Left cardiac atrium (tissue), 4 donors: ENCODE measurements at places on chromosomes 2 and 18. TPM values are rescaled to one million over a fixed set of nuclear protein-coding genes. Genes with fewer than 3 reads are reported as not detected.
A peak's percentile ranks its signal among the peaks of the same experiment; 100 is the strongest.

Gene ATP5F1A
- 1,001 TPM for total RNA-seq

- DNase-seq = no peak
Observed at GRCh38 chr2:226818930-226819329, 16.9 kb upstream of the RHBDD1 start.

Gene THSD7B
- 0.16 TPM for total RNA-seq

Gene SERPINB11
- not detected for total RNA-seq

DNA sequence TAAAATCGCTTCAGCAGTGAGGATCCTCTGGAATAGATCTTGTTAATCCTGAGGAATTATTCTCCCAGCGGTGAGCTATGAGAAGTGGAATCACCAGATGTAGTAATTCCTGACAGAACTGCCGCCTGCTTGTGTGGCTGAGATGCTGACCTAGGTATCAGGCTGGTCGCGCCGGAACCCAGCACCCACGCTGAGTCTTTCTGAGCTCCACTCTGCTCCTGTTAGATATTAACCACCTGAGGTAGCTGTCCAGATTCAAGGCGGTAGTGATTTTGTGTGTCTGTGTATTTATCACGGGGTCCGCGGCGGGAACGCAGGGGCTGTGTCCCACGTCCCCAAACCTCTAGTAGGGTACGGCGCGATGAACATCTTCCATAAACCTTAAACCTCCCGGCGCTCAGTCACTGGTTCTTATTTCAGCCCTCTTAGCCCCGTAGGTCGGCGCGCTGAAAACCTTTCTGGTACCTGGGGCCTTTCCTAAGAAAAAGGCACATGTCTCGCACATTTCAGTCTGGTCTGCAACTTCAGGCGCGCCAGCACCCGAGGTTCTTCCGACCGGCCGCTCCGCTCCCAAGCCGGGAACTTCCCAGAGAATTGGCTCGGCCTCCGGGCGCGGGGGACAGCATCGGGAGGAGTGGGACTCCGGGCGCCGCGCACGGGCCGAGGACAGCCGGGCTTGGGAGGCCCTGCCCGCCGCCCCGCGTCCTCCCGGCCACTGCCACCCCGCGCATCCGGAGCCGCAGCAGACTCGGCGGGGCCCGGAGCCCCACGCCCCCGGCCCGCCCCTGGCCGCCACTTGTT, 542 bp upstream of the CNNM3 start:
- no peak for DNase-seq

DNA sequence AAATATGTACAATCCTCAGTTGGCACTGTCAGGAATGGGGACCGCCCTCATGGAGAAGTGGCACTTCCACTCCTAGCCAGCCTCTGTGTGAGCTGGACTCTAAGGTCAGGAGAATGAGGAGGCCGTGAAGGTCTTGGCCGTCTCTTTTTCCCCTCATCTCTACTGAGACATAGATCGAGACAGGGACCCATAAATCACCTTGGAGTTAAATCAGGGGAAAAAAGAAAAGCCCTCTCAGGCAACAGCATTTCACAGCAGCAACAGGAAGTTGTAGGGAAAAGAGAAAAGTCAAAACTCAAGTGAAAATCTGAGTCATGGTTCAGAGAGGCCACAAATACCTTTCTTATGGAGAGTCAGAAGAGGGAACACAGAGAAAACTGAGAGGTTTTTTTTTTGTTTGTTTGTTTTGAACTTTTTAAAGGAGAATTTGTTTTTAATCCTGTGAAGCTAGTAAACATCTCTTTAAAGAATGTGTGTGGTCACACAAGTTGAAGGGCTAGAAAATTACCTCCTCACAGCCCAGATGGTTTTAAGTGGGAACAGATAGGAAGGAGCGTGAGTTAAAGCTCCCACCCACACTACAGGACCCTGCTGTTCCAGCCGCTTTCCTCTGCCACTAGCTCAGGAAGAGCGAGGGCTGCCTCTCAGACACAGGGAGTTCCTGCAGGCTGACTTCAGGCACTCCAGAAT, 30.6 kb upstream of the CYP1B1 start:
- DNase-seq = no peak

- DNase-seq = no peak
Observed at GRCh38 chr2:119681868-119682220, 2.8 kb downstream of the TMEM177 start.

DNA sequence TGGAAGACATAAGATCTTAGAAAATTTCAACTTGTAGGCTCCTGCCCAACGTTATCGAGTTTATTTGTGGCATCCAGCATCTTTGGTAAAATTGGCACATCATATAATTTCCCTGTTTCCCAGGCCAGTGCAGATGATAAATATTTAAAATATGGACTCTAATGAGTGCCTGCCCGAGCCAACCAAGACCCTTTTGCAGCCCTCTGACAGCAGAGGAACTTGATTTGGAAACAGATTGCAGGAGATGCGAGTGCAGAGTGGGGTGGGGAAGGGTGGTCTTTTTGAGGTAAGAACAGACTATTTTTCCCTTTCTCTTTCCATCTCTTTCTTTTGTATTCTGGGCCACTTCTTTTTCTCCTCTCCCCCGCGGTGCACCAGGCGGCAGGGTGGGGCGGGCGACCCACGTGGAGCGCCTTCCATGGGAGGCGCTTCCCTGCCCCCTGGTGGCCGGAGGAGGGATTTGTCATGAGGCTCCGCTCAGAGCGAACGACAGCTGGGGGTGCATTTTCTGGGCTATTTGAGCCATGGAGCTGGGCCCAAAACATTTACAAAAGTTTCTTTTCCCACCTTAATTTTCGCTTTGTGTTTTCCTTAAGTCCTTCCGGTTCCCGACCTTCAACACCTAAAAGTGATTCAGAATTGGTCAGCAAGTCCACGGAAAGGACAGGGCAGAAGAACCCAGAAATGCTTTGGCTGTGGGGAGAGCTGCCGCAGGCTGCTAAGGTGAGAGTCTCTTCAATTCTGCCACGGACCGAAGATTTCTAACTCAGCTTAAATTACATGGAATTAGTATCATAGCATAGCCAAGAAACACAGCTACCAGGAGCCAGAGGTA, 32.7 kb downstream of the LPIN1 start:
- peak; percentile 86 for DNase-seq

Gene DIPK1C
- 1.5 TPM for total RNA-seq

DNA sequence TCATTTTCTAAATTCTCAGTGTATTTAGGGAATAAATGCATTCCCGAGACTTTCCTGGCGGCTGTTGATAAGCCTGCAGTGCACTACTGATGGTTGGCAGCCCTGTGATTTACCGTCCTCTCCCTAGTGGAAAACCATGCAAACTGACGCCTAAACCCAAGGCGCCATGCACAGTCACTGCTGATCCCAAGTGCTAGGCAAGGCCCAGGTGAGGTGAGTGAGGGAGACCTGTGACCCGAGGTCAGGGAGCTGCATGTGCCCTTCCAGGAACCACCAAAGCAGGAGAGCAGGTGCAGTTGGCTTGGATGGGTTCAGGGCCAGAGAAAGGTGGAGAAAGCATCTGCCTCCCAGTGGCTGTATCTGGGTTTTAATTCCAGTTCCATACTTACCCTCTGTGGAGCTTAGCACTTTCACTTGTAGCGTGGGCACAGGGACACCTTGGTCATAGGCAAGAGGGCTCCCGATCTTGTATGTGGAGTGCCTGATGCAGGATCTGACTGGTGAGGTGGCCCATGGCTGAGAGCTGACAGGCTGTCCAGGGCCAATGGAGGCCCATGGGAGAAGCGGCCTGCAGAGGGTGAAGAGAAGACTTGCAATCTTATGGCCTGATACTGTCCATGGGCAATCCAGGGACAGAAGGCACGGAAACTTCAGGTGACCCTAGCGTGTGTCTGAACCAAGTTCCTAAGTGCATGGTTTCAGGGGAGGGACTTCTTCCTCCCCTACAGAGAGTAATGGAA, 131.3 kb downstream of the SH3RF3 start:
- peak; percentile 4 for DNase-seq

GRCh38 chr2:148603562-148603920, 41.0 kb upstream of the EPC2 start:
- no peak for DNase-seq

DNA sequence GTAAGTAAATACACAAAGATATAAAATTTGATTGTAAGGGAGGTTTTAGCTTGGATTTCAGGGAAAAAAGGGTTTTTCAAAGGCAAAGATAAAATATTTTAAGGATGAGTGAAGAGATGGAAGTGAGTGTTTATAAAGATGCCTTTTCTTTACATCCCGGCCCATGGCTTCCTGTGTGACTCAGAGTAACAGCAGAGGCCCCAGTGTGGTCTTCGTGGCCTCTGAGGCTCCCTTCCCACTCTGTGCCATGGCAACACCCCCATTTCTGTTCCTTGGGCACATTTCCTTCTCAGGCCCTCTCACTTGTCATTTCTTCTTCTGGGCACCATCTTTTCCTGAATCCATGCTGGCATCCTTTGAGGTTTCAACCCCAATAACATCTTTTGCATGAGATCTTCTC, 92.6 kb upstream of the TMEM18 start:
- DNase-seq = no peak

Gene MOGAT1
- 0.47 TPM for total RNA-seq

DNA sequence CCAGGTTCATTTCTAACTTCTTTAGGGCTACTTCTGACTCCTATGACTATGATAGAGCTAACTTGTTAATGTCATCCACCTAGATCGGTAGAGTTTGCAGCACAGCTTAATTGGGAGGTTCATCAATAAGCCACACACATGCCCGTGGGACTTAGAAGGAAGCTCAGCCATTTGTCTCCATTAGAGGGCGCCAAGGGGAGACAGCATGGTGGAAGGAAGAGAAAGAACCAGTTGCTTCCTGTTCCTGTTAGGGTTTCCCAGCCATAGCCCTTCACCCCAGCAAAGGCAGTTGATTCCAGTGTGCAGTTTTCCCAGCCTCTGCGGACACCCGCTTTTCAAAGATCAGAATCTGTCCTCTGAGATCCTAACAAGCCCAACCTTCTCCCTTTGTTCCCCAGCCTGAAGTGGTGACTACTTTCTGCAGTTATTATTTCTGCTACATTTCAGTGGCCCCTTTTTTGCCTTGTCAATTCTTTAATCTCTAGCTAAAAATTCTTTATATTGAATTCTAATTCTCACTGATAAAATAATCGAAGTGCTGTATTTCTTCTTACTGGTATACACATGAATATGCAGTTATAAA, 30.3 kb downstream of the MAIP1 start:
- DNase-seq = peak; percentile 46

DNA sequence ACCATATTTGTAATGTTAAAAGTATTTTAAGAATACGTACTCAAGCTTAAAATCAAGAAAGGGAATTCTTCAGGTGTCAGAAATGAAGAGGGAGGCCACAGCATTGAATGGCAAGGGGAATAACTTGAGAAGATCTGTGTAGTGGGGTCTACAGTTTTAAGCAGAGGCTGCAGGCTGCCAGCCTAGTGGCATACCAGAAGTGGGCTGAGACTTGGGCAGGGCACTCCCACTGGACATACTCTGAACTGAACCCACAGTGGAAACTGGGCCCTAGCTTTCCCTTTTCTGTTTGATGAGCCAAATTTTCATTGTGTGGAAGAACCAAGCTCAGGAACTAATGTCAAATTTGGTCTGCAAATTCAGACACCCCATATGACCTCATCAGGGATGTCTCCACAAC, 238.8 kb downstream of the PTPRM start:
- no peak for DNase-seq

Gene SERPINB3
- total RNA-seq = not detected

GRCh38 chr2:208150956-208151355, 5.0 kb upstream of the CRYGB start:
- DNase-seq = no peak

Gene VWA3B
- not detected for total RNA-seq

DNA sequence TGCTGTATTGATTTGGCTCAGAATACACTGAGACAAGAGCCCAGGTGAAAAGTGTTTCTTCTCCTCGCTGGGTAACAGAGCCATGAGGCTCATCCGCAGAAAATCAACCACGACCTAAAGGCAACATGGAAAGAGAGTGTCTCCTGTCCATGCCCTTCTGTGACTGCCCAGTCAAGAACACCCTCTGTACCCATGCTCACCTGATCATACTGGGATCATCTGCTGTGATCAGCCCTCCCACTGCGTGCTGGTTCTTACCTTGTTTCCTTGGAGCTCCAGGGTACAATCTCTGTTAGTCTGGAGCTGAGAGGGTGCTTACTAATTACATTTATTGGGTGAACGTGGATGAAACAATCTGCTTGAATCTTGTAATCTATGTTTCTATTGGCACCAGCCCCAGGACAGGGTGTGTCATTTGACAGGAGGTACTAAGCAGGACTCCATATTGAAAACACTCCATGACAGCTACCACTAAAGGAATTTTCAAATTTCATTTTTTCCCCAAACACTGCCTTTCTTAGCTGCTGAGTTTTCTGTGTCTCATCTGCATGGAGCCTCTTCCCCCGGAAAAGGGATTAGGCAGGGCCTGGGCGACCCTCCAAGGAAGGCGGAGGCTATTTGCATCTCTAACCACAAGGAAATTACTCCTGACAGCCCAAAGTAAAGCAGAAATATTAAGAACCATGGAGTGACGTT, 39.7 kb upstream of the GRP start:
- DNase-seq = no peak

DNA sequence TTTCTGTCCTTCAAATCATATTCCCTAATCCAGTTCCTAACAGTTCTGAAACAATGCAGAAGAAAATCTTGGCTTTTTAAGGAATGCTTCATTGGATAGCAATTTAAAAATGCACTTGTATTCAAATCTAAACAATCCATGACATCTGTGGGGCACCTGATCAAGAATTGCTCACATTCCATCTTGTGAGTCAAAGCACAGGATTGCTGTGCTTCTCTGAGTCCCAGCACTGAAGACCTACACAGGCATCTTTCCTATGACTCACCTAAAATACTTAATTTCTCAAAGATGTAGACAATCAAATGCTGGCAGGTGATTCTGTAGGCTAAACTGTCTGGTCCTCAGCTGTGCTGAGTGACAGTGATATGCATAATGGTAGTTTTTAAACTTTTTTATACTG, 10.1 kb upstream of the ATP8B1 start:
- DNase-seq = no peak

Gene UGT1A5
- not detected for total RNA-seq

Gene DSC1
- total RNA-seq = 32.9 TPM

Gene TLX2
- not detected for total RNA-seq

GRCh38 chr2:46086578-46087070, 210.6 kb upstream of the EPAS1 start:
- DNase-seq = no peak

DNA sequence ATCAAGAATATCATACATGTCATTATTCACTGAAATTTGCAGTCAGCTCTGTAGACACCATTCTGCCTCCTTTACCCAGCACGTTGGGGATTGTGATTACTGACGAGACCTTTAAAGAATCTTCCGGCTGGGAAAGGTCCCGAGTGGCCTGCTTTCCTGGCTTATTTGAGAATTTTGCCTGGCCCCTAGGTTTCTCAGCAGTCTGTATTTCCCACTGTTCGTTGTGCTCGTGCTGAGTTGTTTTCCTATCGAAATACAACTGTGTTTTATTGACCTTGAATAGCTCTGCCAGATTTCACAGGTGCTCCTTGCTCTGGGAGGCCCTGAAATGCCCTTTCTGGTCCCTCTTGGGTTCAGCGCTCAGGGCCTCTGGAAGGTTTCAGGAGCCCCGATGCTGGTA, 94.9 kb downstream of the AGAP1 start:
- no peak for DNase-seq

Gene CIB4
- total RNA-seq = not detected
